Coronary artery (tissue), 2 donors: ENCODE measurements at places on chromosomes 13 and 19.
A peak's percentile ranks its signal among the peaks of the same experiment; 100 is the strongest.

GRCh38 chr13:102487330-102487729, 85.5 kb upstream of the FGF14 start:
- no peak for DNase-seq

DNA sequence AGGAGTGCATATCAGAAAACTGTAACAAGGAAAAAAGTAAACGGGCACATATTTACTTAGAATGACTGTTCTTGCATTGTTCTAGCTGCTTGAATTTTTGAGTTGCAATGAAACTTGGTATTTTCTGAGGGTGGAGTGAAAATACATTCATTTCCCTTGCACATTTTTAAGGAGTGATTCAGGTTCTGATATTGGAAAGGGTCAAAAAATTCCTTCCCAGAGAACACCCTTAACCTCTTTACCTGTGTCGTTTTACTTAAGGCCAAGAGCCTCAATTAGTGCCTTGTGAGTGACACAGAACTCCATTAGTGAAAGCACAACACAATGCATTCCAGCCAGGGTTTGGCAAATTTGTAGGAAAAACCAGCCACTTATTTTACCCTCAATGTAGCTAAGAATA, 2.3 kb downstream of the ITGBL1 start:
- DNase-seq: no peak

GRCh38 chr19:44942067-44942571, at the start of gene APOC4:
Gene APOC4, plus strand, starts transcription at chr19:44942237. Its CDS starts 41 bp downstream, at chr19:44942278.
- DNase-seq: no peak

DNA sequence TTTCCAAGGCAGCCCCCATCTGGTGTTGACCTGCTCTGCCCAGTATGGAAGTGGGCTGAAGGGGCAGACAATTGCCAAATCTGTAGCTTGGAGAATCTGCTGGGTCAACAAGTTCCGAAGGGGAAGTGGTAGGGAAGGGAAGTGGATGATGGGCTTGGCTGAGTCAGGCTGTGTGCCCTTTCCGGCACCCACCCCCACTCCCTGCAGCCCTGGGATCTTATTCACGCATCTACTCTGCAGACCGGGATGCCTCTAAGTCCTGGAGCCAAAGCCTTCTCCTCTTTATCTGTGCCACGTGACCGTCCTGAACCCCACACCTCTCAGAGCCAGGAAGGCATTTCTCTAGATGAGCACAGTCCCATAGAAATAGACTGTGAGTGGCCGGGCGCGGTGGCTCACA, 7.5 kb upstream of the C5AR2 start:
- DNase-seq: no peak

GRCh38 chr19:20999731-21000352, 20.6 kb upstream of the ZNF430 start:
- DNase-seq: peak; percentile 82

DNA sequence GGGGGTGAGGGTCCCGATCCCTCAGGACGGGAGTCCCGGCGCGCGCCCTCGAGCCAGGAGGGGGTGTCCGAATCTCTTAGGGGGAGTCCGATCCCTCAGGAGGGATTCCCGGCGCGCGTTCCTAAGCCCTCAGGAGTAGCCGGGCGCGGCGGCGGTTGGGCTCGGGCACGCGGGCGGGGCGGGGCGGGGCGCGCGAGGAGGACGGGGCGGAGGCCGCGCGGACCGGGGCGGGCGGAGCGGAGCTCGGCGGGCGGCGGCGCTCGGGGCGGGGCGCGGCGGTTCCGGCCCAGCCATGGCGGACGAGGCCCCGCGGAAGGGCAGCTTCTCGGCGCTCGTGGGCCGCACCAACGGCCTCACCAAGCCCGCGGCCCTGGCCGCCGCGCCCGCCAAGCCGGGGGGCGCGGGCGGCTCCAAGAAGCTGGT, at the start of gene CUL4A:
Gene CUL4A, plus strand, starts transcription at position 278 of the 423 bp plus-strand sequence. Its CDS starts 15 bp downstream, at position 293.
- DNase-seq: peak; percentile 83

GRCh38 chr19:4115050-4115817, 8.7 kb downstream of the MAP2K2 start:
- DNase-seq: no peak

DNA sequence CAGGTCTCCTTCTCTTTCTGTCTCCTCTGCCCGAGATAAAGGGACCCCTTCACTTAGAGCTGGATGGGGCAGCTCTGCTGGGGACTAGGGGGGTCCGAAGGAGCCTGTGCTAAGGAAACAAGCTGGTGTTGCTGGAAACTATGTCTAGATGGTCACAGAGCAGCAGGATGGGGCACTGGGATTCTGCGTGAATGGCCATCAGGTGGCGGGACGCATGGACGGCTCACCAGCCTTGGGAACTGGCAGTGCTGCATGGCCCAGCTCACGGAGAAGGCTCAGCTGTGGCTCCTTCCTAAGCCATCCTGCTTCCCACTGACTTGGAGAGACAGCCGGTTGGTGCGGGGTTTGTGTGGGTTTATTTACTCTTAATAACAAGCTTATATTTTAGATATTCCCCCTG, 411.8 kb downstream of the ZNF536 start:
- DNase-seq: no peak

DNA sequence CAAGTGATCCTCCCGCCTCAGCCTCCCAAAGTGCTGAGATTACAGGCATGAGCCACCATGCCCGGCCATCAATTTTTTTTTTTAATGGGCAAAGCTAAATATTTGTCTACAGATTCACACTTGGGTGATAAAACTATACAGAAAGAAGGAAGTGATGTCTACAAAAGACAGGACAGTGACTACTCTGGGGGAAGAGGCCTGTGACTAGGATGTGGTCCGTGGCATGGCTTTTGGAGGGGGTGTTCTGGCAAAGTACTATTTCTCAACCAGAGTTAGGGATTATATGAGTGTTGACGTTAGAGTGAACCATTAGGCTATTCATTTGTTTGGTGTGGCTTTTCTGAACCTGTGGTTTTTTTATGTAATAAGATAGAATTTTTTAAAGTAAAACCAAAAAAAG, 42.7 kb downstream of the INSR start:
- DNase-seq: no peak

- no peak for DNase-seq
Measured at GRCh38 chr13:51645154-51645650, 60.9 kb downstream of the WDFY2 start.

- DNase-seq: no peak
Measured at GRCh38 chr13:95382411-95382810, 81.2 kb upstream of the ABCC4 start.

DNA sequence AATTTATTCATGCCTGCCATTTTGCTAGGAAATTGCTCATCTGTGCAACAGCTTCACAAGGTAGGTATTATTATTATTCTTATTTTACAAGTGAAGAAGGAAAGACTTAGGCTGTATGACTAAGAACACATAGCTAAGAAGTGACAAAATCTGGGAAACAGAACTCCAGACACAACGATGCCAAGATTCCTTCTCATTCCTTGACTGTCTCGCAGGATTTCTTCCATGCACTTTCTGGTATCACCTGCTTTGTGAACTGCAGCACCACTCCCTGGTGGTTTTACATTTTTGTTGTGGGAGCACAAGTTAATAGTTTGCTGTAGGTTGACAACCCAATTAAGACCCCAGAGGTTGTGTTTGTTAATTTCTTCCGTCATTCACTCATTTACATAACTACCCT, 188.5 kb downstream of the LACC1 start:
- DNase-seq: no peak

GRCh38 chr19:55487924-55488687, at the start of gene SSC5D:
Gene SSC5D, plus strand, starts transcription at chr19:55488436. Its CDS starts 154 bp downstream, at chr19:55488590.
- DNase-seq: no peak

DNA sequence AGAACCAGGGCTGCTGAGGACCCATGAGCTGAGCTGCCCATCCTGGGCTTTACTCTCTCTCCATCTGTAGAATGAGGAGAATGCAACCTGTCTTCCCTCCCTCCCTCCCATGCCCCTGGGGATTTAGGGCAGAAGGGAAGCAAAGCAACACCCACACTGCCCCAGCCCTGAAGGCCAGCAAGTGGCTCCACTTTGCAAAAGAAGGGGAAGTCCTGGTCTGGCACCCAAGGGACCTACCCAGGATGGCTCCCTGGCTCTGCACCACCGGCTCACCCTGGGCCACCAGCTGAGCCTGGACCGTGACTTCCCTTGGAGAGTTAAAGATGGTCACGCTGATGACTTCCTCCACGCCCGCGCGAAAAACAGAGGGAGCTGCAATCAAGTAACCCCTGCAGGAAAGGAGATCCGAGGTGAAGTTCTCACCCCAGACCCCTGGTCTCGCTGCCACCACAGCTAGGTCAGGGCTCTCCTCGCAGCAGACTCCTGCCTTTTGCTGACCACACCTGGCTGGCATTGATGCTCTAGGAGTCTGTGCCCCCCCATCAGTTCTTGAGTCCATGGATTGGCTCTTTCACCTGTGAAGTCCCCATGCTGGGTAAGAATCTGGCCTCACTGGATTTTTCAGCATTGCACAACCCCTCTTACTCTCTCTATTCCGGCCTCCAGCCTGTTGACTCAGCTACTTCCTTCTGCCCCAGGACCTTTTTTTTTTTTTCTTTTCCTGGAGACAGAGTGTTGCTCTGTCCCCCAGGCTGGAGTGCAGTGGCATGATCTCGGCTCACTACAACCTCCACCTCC, 4.6 kb downstream of the CPAMD8 start:
- no peak for DNase-seq

- DNase-seq: no peak
Measured at GRCh38 chr19:5799247-5800241, 5.3 kb upstream of the NRTN start.

GRCh38 chr19:10258080-10258710, 6.2 kb downstream of the MRPL4 start:
- DNase-seq: no peak

DNA sequence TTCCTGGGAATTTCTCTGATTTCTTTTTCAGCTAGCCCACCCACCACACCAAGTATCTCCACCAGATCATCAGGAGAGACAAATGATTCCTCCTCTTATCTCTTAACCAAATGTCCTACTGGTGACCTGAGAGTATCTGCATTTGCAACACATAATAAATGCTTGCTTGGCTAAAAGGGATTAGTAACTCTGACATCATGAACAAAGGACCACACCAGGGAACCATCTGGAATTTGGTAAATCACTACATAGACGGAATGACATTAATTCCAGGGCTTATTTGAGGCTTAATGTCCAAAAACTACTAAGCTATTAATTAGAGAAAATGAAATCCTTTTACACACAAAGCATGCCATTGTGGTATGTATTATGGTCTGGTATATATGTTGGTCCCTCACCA, 139.0 kb downstream of the RAP2A start:
- DNase-seq: no peak

DNA sequence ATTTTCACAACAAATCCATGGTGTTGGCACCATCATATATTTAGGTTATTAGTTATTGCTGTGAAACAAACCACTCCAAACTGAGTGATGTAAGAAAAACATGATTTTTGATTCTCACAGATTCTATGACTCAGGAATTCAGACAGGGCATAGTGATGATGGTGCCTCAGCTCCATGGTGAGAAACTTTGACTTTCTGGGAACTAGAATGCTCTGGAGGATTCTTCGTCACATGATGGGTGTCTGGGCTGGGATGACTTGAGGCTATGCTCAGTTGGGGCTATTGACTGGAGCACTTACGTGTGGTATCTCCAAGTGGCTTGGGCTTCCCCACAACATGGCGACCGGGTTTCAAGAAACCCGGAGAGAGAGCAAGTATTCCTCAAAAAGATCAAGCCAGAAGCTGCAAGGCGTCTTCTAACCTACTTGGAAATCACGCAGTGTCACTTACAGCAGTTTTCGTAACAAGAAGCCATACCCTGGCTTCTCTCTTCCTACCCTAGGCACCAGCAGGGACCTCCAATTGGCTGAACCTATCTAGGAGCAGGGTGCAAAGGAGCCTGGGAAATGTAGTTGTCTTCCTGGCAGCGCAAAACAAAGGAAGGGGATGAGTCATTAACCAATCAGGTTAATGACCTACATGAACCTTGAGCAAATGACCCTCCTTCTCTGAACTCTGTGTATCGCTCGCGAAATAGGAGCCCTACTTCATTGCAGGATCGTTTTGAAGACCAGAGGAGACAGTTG, 22.4 kb downstream of the VAV1 start:
- no peak for DNase-seq

DNA sequence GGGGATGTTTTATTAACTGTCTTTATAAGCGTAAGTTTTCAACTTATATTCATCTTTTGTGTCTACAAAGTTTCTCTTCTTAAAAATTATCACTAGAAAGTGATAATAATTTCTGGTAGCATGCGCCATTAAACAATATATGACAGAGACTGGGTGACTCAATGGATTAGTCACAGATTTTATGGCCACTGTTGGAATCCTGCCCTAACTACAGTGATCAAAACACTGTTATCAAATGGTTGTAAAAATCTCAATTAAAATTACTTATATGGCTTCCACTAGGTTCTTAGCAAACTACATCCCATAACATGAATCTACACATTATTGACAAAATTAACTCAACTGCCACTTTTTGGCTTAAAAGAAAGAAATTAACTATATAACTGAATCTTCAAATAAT, 350.0 kb downstream of the DACH1 start:
- DNase-seq: no peak

DNA sequence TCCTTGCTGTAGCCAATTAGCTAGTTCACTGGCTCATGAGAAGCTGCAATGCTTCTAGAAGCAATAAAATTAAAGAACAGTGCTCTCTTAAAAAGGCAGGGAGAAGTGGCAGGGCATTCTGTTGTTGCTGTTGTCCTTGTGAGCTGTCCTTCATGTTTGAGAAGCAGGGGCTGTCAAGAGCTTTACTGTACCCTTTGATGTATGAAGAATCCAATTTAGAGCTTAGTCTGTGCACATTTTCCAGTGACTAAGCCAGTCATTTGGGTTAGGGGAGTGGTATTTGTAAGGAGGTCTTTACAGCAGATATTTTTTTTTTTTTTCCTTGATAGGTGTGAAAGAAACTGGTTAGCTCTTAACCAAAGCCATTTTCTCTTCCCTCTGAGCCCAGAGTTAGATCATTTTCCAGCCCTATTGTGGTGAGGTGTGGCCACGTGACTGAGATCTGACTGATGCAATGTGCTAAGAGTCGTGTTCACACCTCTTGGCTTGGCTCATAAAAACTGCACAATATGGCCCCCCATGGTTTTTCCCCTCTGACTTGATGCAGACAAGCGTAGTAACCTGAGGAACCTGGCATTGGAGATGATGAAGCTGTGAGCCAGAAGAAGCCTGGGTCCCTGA, 309.6 kb upstream of the TMTC4 start:
- no peak for DNase-seq

DNA sequence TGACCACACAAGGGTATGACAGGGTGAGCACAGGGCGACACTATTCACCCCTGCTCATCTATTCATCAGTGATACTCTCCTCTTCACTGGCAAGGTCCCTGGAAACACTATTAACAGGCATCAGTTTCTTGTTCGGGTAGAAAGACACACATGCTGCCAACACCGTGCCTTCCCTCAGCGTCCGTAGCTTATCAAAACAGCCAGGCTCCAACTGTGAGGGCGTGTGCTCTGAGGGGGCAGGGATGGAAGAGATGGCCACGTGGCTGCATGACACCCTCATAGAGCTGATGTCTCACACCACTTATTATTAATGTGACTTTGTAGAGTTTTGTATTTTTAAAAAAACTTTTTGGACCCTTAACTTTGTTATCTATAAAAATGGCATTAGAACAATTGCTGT, 160.3 kb downstream of the ITGBL1 start:
- no peak for DNase-seq

DNA sequence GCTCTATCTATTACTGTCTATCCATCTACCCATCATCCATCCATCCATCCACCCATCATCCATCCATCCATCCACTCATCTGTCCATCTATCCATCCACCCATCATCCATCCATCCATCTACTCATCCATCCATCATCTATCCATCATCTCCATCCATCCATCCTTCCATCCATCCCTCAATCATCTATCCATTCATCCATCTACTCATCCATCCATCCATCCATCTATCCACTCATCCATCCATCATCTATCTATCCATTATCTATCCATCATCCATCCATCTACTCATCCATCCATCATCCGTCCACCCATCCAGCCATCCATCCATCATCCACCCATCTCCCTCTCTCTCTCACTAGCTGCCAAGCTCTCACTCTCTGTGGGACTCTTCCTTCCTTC, 13.1 kb upstream of the TIMM13 start:
- DNase-seq: no peak
